Colonic mucosa (tissue), 4 donors: ENCODE measurements at places on chromosomes 12 and 14. TPM values are rescaled to one million over a fixed set of nuclear protein-coding genes. Genes with fewer than 3 reads are reported as not detected.

DNA sequence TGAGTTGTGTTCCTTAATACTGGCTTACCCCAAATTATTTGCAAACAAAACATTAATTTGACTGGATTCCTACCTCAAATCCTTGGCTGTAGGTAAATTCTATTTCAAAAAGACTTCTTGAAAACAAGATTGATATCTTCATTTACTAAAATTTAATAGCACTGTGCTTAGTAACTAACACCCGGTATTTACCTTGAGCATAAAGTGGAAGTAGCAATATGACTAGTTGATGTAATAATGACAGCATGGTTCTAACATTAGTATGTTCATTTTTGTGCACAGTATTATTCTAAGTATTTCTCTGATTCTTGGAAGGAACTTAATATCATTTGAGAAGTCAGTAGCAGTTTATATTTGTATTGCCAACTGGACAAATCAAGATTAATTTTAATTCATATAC lies 96.8 kb downstream of the PPHLN1 start:
- DNase-seq: no peak
- no peak overlapping the region for H3K27ac ChIP-seq
- H3K4me3 ChIP-seq: no peak overlapping the region
- no peaks in the 10 kb centered on the region for H3K4me1 ChIP-seq
- H3K27me3 ChIP-seq: no peaks in the 10 kb centered on the region
- H3K36me3 ChIP-seq: no peaks in the 10 kb centered on the region

GRCh38 chr12:116861320-116861719 lies 19.9 kb downstream of the HRK start:
- no peaks in the 10 kb centered on the region for H3K27me3 ChIP-seq
- no peaks in the 10 kb centered on the region for H3K4me1 ChIP-seq
- H3K4me3 ChIP-seq: no peak overlapping the region
- H3K36me3 ChIP-seq: no peaks in the 10 kb centered on the region
- DNase-seq: no peak

DNA sequence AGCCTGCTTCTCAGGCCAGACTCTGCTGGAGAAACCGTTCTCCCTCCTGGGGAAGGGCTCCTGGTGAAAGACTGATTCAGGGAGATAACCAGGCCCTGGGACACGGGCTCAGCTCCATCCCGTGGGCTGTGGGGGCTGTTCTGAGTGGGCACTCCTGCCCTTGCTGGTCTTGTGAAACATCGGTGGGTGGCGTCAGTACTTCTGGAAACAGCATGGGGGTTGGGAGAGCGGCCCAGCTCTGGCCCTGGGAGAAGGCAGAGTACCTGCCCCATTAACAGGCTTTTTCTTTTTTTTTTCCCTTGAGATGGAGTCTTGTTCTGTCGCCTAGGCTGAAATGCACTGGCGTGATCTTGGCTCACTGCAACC lies 786 bp downstream of the SLC25A47 start:
- no peak overlapping the region for H3K4me3 ChIP-seq
- no peaks in the 10 kb centered on the region for H3K27me3 ChIP-seq
- H3K4me1 ChIP-seq: no peaks in the 10 kb centered on the region

The DMAC2L gene
- total RNA-seq: 20.9 TPM

The TSPAN8 gene
- total RNA-seq: 1,318 TPM

GRCh38 chr14:89357655-89358297 lies 59.3 kb downstream of the FOXN3 start:
- no peak overlapping the region for H3K4me3 ChIP-seq
- no peaks in the 10 kb centered on the region for H3K4me1 ChIP-seq
- no peaks in the 10 kb centered on the region for H3K27me3 ChIP-seq
- DNase-seq: peak; percentile 7
- H3K36me3 ChIP-seq: no peaks in the 10 kb centered on the region

The ZNF385A gene
- total RNA-seq: 7.3 TPM

DNA sequence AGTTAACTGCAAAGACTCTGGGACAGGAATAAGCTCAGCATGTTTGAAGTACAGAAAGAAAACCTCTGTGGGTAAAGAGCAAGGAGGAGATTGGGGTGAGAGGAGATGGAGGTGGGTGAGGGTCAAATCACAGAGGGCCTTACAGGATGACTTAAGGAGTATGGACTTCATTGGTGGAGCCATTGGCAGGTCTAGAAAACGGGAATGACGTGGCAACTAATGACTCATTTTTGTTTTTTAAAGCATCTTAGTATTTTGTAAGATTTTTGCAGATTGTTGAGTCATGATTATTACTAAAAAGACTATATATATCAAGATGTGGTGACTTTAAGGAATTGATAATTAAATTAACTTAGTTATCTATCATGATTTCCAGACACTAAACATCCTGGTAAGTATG lies 18.5 kb downstream of the UTP20 start:
- no peaks in the 10 kb centered on the region for H3K36me3 ChIP-seq
- DNase-seq: no peak
- no peaks in the 10 kb centered on the region for H3K27me3 ChIP-seq

DNA sequence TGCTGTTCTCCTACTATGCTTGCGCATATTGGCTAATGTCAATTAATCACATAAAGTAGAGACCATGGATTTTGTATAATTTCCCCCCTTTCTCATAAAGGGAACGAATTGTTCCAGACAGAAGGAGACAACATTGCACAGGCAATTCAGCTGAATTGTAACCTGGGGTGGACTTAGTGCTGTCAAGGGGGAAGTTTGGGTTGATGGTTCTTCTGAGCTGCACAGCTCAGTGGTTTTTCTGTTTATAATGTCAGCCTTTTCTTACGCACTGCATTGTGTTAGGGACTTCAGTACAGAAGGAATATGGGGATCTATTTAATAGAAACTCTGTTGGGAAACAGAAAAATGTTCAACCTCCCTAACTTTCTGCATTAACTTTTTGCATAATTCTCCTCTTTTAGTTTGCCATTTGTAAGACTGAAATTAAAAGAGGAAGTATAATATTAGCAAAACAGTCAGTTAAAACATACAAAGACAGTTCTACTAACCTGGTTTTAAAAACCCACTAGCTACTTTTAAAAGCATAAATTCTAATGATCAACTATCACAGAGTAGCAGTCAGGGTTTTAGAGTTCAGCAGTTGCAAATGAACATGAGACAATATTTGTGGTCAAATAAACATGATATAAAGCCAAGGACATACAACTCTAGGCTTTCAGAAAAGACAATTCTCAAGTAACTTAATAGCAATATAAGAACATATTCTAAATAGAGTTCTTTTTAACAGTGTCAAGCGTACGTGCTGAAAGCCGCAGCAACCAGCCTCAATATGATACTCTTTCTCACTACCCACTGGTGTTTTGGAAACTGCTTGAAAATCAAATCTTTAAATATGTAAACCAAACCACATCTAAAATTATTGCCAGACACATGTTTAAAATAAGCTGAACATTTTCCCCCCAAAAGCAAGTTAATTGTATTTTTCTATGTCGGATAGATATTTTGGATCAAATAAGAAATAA lies 393.0 kb downstream of the FSCB start:
- DNase-seq: no peak
- H3K4me3 ChIP-seq: no peak overlapping the region
- no peak overlapping the region for H3K27ac ChIP-seq
- no peaks in the 10 kb centered on the region for H3K4me1 ChIP-seq
- H3K36me3 ChIP-seq: no peaks in the 10 kb centered on the region
- H3K27me3 ChIP-seq: no peaks in the 10 kb centered on the region

DNA sequence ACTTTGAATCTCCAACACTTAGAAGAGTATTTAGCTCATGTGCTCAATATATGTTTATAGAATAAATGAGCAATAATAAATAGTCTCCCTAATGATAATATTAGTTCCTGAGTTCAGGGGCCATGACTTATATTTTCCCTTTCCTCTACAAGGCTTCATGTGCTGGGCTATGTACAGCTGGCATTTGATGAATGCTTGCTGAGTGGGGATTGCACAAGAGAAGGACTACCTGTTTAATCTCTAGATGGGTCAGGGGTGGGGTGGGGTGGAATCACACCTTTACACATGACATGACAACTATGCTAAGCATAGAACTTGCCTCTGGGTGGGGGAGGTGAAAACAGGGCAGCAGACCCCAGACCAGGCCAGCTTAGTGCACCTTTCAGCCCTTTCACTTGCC lies 7.6 kb upstream of the ABHD12B start:
- no peaks in the 10 kb centered on the region for H3K27me3 ChIP-seq
- DNase-seq: no peak
- H3K4me3 ChIP-seq: no peak overlapping the region
- H3K27ac ChIP-seq: no peak overlapping the region

The KRT8 gene
- total RNA-seq: 4,207 TPM
